ENCODE measurements at places on chromosomes 2 and 18.

DNA sequence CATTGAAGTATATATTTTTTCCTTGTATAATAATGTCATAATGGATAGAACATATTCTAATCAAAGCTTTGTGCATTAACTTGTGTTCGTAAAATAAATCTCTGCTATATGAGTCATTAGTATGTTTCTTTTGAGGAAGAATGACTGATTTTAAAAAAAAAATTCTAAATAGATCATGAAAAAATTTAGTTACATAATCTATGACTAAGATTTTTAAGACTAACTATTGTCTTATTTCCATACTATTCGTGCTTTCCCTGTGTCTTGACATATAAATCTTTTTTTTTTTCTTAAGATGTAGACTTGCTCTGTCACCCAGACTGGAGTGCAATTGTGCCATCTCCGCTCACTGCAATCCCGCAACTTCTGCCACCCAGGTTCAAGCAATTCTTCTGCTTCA, 226.1 kb downstream of the DSEL start:
- DNase-seq = no peak

DNA sequence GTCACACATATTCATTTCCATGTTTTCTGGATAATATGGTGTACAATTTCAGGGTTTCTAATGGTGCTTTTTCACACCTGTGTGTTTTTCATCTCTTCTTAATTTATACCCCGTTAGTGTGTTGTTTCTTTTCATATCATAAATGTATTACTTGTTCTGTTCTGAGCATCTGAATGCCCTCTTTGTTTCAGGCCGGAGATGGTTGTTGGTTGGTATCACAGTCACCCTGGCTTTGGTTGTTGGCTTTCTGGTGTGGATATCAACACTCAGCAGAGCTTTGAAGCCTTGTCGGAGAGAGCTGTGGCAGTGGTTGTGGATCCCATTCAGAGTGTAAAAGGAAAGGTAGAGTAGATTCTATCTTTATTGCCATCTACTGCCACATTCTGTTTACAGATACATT, 45.1 kb upstream of the TBR1 start:
- no peak for DNase-seq

GRCh38 chr2:2320486-2321199, 10.4 kb downstream of the MYT1L start:
- DNase-seq = no peak

DNA sequence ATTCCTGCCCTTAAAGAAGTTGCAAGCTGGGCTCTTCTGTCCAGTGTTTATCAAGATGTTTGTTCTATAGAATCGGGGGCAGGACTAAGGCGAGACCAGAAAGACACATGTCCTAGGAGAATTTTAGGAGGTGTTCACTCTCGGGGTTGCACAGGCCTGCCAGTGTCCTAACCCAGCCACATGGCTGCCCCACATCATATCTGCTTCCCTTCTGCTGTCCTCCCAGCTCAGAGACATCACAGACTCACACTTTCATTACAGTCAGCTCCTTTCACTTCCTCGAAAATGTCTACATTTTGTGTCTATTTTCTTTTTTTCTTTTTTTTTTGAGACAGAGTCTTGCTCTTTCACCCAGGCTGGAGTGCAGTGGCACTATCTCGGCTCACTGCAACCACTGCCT, 10.7 kb upstream of the MRO start:
- DNase-seq = no peak

- DNase-seq = no peak
Measured at GRCh38 chr2:45675263-45675812, 23.9 kb downstream of the PRKCE start.

GRCh38 chr2:212727751-212728150, 189.1 kb upstream of the ERBB4 start:
- DNase-seq = no peak

DNA sequence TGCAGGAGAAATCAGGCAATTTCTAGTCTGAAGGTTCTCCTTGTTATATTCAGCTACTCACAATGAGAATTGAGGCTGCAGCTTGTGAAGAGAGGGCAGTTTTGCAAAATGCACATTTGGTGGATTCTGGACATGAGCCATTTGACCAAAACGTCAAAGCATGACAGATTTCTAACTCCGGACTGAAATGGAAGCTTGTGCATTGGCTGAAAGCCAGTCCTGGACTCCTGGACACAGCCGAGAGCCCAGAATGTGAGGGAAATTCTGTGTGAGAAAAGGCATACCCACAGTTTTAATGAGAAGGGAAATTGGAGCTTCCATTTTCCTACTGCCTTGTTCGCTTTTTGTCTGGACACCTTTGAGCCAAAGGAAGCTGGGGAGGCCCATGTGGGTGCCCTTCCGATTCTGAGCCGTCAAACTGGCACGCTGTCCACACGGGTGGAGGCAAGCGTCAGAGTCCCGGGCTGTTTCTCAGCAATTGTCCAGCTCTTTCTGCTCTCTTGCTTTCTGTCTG, 23.7 kb upstream of the ROCK2 start:
- DNase-seq = no peak

GRCh38 chr2:183867206-183867605, 731.1 kb upstream of the ZNF804A start:
- DNase-seq = no peak

GRCh38 chr18:75799449-75800330, 372.2 kb upstream of the SMIM21 start:
- DNase-seq = no peak

DNA sequence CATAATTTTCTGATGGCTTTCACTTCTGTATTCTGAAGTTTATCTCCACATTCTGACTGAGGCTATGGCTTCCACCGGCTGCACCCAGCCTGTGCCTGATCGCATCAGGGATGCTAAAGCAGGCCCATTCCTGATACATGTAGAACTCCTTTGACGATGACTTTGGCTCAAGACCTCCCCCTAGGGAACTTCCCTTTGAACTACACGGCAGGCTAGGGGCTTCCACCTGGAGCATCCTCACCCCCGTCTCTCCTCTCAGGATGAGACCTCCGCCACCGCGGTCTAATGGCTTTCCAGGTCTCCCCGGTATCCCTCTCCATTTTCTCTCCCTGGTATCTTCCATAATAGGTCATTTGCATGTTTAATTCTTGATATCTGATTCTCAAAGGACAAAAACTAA, 214.9 kb upstream of the CHST9 start:
- DNase-seq = no peak

DNA sequence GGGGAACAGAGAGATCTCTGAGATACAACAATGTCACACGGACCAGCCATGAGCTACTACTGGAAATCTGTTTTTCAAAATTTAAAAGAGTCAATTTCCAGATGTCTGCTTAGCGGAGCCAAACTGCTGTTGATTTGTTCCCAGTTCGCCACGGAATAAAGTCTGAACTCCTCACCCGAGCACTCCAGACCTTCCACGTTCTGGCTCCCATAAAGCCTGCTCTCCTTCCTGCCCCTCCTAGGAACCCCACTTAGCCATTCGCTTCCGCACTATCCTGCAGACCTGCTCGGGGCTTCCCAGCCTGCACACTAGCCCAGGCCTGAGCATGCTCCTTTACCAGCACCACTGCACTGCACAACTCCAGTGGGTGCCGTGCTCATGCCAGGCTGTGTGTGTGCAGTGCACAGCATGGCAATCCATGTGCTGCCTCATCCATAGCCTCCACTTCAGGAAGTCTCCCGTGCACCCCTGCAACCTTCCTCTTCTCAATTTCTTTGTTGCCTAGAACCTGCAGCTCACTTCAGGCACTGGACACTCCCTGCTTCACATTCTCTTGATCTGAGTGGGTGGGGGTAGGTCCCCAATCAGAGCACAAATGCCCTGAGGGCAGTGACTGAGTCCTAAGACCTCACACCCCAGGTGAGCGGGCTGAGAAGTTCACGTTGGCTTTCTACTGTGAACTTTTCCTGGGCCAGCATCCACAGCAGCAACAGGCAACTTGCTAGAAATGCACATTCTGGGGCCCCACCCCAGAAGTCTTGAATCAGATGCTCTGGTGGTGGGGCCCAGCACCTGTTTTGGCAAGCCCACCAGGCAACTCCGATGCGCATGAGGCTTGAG, 53.7 kb downstream of the ZBTB7C start:
- DNase-seq = no peak

DNA sequence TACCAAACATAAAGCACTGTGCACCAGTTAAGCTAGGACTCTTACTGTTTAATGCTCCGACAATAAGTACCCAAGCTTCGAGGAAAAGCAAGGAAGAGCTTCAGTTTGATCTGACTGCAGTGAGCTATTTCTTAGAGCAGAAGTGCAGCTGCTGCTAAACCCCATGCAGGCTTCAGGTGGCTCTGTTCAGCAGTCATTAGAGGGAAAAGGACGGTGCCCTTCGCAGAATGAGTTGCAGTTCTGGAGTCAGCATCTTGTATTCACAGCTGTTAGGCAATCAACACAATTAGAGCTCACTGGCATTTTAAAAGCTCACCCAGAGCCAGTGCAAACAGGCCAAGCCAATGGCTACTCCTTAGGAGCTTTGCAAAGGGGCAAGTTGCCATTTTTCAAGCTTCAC, 1.5 kb upstream of the CERKL start:
- DNase-seq = no peak

DNA sequence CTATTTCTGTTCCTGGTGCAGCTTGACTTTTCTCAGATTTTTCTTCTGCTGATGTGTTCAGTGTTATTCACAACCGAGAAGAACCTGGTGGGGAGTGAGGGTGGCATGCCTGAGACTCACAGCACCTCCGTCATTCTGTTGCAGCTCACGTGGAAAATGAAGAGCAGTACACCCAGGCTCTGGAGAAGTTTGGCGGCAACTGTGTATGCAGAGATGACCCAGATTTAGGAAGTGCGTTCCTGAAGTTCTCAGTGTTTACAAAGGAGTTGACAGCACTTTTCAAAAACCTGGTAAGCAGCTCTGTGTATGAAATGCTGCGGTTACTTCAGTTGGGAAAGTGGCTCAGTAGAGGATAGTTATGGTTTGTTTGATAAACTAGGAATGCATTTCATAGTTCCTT, 90.5 kb downstream of the ASAP2 start:
- no peak for DNase-seq

DNA sequence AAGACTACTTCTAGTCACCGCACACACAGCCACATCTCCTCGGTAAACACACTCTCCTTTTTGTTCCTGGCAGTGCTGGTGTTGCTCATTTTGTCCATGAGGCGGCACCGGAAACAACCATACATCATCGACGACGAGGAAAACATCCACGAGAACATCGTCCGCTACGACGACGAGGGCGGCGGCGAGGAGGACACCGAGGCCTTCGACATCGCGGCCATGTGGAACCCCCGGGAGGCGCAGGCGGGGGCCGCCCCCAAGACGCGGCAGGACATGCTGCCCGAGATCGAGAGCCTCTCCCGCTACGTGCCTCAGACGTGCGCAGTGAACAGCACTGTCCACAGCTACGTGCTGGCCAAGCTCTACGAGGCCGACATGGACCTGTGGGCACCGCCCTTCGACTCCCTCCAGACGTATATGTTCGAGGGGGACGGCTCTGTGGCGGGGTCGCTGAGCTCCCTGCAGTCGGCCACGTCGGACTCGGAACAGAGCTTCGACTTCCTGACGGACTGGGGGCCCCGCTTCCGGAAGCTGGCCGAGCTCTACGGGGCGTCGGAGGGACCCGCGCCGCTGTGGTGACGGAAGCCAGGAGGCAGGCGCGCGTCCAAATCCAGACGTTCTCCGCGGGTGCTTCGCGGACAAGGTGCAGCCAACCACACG, 221.0 kb downstream of the CDH20 start:
- DNase-seq = no peak

DNA sequence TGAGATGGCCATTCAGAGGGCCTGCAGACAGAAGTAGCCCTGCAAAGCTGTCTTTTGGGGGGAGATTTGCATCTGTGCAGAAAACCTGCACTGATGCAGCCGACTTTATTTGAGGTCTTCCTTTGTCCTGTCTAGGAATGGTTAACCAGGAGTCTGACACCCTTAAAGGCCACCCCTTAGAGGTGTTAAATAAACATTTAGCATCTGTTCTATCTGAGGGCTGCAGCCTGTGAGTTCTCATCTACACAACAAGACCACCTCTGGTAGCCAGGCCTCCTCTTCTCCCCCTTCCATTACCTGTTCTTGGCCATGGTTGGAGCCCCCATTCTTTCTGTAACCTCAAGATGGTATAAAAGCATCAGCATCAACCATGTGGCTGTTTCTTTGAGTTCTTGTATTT, 214.4 kb upstream of the HS6ST1 start:
- no peak for DNase-seq

- no peak for DNase-seq
Measured at GRCh38 chr2:195861821-195862220, 204.8 kb downstream of the SLC39A10 start.

GRCh38 chr2:58796239-58796910, 555.2 kb upstream of the FANCL start:
- no peak for DNase-seq

DNA sequence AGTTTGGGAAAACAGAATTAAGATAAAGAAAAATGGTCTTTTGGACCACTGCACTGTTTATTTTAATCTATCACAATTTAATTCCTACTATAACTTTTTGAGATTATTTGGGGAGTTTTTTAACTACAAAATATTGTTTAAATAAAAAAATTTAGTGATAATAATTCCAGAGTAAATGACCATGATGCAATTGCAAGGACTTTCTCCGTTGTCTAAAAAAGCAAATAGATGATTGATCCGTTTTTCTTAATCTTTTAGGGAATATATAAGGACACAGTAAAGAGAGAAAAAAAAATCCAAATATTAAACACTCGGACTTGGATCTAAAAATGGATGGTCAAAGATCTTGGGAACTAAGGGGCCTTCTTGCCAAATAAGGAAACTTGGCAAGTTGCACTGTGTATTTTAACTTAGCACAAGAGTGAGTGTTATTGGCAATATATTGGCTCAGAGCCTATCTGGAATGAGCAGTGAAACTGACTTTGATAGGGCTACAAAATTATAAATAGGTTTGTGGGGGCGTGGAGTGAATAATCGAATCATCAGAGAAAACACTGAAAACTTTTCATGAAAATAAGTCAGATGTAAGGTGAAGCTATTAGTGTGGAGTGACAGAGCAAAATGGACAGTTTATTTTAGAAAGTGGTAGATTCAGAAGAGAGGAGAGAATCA, 2.0 kb downstream of the MAP3K20 start:
- DNase-seq = no peak

DNA sequence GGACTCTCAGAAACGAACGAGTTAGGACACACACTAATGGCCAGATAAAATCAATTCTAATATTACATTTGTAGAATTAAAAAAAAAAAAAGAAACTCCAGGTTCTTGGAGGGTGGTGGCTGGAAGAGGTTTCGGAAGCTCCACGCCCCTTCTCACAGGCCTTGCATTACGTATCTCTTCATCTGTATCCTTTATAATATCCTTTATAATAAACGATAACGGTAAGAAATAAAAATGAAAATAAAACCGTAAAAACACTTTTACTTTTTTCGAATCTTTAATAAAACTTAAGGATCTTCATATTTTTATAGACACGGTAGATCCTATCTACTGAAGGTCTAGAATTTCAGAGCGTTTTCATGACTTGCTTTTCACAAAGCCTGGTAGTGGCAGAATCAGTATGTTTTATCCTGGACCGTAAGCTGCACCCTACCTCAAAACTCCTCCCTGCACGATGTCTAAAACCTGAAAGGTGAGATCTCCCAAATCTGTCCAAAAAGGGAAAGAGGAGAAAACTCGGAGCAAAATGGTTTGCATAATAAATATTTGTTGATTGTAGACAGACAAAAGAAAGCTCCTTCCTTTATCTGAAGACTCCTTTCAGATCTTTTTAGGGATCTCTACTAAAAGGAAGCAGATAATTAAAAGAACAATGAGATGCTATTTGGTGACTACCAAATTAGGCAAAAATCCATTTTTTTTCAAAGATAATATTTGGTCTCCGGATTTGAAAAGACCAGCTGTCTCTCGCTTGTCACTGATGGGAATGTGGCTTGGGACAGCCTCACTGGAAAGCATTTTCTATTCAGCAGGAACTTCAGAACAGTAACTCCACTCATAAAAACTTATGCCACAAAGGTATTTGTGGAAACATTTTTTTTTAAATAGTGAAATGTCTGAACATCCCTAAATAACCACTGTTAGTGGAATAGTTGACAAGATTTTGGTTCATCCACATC, 2.0 kb upstream of the CXCR4 start:
- DNase-seq = no peak

Measured in cortex of kidney (tissue), 1 donor.